Skin of body (tissue), 3 donors: ENCODE measurements at places on chromosomes 5 and 9. TPM values are rescaled to one million over a fixed set of nuclear protein-coding genes. Genes with fewer than 3 reads are reported as not detected.

The PCDHGA12 gene
- total RNA-seq, result 3.9 TPM

The SLC9A3 gene
- total RNA-seq, result 1.5 TPM

GRCh38 chr5:9212605-9213004 is 333.3 kb downstream of the SEMA5A start:
- DNase-seq, result no peak

GRCh38 chr5:92513067-92513466 is 1068.0 kb downstream of the NR2F1-AS1 start:
- no peak for DNase-seq

DNA sequence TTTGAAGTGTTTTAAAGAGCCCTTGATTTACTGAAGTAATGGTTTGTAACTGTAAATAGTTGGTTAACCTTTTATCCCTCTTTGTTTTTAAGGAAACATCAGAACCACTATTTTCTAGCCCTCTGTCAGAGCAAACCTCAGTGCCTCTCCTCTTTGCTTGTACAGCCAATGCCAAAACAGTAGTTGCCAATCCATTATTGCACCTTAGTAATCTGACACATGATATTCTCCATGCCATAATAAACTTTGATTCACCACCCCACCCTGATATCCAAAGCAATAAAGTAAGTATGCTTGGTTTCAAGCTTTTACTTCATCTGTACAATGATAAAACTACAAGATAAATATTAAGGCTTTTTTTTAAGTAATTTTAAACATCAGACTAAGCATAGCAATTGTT is 100.8 kb downstream of the DMXL1 start:
- no peak for DNase-seq
